ENCODE measurements at places on chromosomes 7 and 10.

- DNase-seq, result no peak
Observed at GRCh38 chr10:116311706-116312490, 12.3 kb upstream of the CCDC172 start.

DNA sequence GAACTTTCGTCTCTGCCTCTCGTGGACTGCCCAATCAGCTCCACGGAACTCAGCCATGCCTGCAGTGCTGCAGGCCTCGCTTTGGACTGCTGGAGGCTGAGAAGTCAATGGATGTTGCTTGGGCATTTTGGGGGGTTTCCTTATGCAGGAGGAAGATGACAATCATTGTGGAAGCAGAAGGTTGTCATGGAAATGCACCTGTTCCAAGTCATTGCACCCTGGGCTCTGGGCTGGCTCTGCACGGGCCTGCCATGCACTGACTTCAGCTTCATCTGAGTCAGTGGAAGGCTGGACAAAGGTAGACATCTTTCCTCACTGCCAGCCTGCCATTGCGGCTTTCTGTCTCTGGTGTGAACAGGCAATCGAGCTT lies 217.3 kb downstream of the RPS24 start:
- DNase-seq, result no peak

DNA sequence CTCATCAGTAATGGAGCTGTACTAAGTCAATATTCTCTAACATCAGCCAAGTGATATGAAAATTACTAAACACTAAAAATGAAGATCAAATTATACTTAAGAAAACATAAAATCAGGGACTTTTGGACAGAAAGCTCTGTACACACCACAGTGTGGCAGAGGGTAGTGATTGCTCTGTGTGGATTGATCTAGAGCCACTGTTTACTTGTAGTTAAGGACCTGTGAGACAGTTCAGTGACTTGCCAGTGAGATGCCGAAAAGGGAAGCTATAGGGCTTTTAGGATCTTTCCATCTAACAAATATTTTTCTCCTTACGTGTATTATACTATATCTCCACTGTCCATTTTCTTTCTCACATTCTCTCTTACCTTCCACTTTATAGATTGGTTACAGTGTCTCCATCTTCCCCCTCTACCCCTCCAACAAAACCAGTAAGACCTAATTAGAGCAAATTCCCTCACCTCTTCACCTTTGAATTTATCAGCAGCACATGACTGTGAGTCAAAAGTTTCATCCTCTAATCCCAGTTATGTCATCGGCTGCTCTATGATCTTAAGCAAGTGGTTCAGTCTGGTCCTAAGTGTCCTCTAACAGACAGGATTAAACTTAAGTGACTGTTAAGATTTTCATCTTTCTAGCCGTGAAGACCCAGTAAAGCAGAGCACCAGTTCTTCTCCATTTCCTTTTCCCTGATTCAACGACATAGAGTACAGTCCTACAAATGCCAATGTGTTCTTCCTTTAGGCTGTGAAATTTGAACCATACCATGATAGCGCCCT lies 6.9 kb downstream of the PIK3CG start:
- DNase-seq, result no peak

GRCh38 chr7:80844916-80845315 lies 73.9 kb downstream of the SEMA3C start:
- no peak for DNase-seq

- DNase-seq, result no peak
Observed at GRCh38 chr7:126001349-126001748, 1071.7 kb upstream of the POT1 start.

GRCh38 chr10:76723844-76724243 lies 913.8 kb downstream of the KCNMA1 start:
- DNase-seq, result peak; percentile 2
